Ecto neural progenitor cell (in vitro differentiated cells): ENCODE measurements at places on chromosomes 7 and 10.

- no peak for DNase-seq
Measured at GRCh38 chr10:92047215-92047614, 123.6 kb downstream of the BTAF1 start.

DNA sequence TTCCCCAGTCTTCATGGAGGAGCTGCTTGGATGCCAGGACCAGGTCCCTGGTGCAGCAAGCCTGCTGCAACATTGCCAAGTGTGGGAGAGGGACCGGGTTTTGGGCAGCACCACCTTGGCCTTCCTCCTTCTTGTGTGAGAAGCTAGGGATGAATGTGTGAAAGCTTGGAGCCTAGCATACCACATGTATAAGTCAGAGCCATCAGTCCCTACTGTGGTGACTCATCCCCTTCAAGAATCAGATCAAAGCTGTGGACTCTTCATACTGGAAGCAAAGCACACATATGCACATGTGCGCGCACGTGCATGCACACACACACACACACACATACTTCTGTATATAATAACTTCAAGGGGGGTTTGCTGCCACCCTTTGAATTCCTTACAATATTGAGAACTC is 527.8 kb downstream of the LRMDA start:
- no peak for DNase-seq

GRCh38 chr10:95782318-95782717 is 26.4 kb downstream of the ENTPD1 start:
- no peak for DNase-seq

- DNase-seq, result no peak
Measured at GRCh38 chr7:90701021-90701420, 104.9 kb downstream of the CDK14 start.

- DNase-seq, result no peak
Measured at GRCh38 chr10:1375346-1376170, 319.4 kb downstream of the WDR37 start.

DNA sequence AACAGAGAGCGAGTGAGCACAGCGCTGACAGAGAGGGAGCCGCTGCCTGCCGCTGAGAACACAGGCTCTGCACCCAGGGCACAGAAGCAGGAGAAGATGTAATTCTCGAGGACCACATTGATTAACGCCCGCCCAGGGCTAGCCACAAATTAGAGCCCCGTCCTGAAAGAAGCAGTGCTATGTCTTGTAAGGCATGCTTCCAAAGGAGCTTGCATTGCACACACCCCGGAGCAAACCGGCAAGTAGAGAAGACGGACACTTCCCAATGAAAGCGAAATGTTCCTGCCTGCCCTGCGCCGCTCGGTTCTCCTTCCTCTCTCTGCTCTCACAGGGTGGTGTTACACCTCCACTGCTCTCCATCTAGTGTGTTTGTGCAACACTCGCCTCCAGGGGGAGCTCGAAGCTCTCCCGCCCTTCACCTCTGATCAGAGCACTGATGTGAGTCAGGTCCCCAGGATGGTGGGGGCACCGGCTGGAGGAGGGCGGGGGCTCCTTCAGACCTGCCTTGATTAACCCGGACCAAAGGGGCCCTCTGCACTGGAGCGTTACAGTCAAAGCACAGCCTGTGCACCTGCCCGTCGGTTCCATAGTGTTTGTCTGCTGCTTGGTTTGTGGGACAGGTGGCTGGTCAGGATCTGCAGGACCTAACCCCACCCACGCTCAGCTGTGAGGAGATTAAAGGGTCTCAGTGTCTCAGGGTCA is 316.5 kb downstream of the ADARB2 start:
- DNase-seq, result peak; percentile 91

DNA sequence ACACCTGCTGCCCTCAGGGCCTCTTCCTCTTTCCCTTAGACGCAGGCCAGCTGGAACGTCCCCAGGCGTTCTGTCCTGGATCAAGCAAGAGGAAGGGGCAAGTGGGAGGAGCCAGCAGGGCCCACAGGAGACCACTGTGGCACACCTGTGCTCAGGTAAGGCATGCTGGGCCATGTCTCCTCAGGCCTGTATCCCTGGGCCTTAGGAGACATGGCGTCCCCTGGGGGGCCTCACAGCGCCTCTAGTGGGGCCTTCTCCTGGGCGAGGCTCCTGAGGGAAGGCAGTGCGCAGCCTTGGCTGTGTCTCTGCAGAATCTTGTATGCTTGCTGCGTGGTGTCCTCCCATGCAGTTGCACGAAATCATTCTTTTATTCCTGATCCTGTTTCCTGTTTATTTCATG is 31.3 kb downstream of the ZNF783 start:
- no peak for DNase-seq

GRCh38 chr10:45160271-45160670 is 155.1 kb downstream of the OR13A1 start:
- DNase-seq, result no peak
